ENCODE measurements at places on chromosomes 1 and 21. TPM values are rescaled to one million over a fixed set of nuclear protein-coding genes. Genes with fewer than 3 reads are reported as not detected.

DNA sequence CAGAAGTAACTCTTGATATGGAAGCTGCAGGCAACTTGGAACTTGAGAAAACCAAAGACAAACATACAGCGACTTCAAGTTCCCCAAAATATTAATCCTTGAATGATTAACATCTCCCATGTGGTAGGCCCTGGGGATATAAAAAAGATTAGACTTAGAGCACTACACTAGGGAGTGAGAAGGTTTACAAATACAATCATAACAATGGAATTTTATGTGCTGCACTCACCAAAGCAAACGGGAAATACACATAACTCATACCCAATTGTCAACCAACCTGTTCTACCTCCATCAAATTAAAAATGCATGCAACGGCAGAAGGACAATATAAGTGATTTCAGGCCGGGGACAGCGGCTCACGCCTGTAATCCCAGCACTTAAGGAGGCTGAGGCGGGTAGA lies 3.7 kb downstream of the SMYD3 start:
- DNase-seq, result no peak

GRCh38 chr1:17825273-17826164 lies 70.4 kb downstream of the ACTL8 start:
- DNase-seq, result no peak

GRCh38 chr1:57748719-57749118 lies 324.9 kb upstream of the DAB1 start:
- DNase-seq, result no peak

GRCh38 chr1:159895836-159896545 lies 4.0 kb downstream of the CFAP45 start:
- peak; percentile 41 for DNase-seq

BSND gene
- not detected for polyA plus RNA-seq

- DNase-seq, result no peak
Observed at GRCh38 chr1:101152633-101153032, 84.2 kb upstream of the S1PR1 start.

DNA sequence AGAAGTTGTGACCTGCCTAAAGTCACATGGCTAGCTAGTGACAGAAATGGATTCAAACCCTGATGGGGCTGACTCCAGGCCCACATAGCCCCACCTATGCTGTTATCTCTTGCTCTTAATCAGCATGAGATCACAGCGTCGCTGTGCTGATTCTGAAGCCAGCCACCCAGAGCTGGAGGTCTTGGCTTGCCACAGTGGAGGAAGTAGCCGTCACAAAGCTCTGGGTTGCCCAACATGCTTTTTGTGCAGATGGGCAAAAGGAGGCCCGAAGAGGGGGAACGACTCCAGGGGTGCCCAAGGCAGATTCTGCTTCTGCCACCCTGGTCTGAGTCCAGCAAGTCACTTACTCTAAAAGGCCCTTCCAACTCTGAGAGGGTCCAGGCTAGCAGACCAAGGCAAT lies 14.7 kb upstream of the MFSD2A start:
- no peak for DNase-seq

IKBKE gene
- polyA plus RNA-seq, result 0.27 TPM

DNA sequence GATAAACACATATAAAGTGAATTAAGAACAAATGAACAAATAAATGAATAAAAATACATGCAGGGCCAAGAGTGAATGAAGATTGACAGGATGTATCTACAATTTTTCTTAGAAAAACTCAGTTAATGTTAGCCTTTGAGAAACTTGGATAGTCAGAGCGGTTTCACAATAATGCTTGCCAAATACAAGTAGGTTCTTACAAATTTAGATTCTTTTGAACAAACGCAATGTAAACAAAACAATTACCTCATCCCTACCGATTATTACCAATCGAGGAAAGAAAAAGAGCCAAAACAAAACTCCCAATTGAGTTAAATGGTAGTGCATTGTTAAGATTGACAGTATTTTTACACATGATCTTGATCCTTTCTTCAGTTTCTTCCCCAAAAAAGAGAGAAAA lies 176.9 kb upstream of the DEPDC1 start:
- no peak for DNase-seq

DNA sequence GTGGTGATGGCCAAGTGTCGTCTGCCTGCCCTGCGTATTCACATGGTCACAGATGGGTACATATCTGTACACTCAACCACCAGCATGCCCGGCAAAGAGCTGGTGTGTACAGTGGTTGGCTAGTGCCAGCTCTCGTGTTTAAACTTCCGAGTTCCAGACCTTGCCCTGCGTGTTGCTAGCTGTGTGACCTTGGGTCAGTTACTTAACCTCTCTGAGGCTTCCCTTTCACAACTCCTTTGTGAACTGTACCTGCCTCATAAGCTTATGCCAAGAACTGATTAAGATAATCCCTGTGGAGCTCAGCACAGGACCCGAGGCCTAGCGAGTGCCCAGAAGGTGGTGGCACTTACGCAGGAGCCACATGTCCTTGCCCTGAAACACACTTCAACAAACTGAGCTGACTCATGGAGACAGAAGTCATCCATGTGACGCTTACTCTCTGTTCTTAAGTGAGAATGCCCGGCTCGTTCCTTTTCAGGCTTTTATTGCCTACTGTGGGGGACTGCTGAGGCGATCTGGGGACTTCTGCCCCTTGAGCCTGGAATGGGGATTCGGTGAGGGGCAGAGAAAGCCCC lies 55.4 kb downstream of the ALPL start:
- no peak for DNase-seq

- no peak for DNase-seq
Observed at GRCh38 chr1:108670131-108670773, 9.4 kb upstream of the HENMT1 start.

DMRTA2 gene
- polyA plus RNA-seq, result not detected

DNA sequence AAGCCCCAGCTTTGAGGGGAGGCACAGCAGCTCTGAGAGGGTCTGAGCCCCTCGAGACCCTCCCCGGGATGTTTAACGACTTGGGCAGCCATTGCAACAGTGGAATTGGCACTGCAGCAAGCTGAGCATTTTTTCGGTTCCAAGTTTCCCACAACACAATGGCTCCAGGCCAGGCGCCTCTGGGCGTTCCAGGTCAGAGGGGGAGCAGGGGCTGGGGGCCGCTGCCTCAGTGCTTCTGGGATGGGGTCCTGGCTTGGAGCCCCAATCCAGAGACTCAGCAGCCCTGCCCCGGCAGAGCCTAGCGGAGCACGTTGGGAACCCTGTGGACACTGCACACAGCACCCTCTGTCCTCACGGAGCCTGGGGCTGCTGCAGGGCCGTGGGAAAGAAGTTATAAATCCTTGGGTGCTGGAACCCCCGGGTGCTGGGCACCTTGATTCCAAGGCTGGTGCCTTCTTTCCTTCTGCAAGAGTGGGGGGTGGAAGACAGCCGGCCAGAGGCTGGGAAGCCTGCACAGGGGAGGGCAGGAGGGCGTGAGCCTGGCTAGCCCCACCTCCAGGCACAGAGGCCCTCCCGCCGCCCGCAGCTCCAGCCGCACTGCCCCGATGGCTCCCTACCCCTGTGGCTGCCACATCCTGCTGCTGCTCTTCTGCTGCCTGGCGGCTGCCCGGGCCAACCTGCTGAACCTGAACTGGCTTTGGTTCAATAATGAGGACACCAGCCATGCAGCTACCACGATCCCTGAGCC lies 50.1 kb downstream of the COL18A1 start:
- peak; percentile 72 for DNase-seq

GRCh38 chr1:32172621-32173245 lies 6.7 kb upstream of the TXLNA start:
- DNase-seq, result no peak

- no peak for DNase-seq
Observed at GRCh38 chr1:218031901-218032300, 253.2 kb upstream of the RRP15 start.

DNA sequence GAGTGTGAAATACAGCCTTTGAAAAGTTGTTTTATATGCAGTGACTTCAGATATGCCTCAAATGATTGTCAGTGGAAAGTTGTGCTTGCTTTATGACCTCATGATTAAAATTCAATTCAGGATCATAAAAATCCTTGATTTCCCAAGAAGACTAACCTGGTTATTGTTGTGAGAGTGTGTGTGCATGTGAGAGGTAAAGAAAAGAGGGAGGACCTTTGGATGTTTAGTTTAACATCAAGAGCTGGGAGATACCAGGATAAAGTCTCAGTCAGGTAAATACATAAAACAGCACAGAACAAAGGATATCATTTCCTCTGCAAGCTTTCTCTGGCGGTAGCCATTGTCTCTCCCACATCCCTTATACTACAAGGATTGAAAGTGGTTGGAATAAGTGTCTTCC lies 14.4 kb downstream of the BTBD8 start:
- no peak for DNase-seq

GRCh38 chr1:81498471-81499462 lies 302.0 kb upstream of the ADGRL2 start:
- no peak for DNase-seq

RXFP4 gene
- not detected for polyA plus RNA-seq

LDLRAD1 gene
- not detected for polyA plus RNA-seq

- DNase-seq, result no peak
Observed at GRCh38 chr1:235910357-235911299, 43.9 kb upstream of the LYST start.

DNA sequence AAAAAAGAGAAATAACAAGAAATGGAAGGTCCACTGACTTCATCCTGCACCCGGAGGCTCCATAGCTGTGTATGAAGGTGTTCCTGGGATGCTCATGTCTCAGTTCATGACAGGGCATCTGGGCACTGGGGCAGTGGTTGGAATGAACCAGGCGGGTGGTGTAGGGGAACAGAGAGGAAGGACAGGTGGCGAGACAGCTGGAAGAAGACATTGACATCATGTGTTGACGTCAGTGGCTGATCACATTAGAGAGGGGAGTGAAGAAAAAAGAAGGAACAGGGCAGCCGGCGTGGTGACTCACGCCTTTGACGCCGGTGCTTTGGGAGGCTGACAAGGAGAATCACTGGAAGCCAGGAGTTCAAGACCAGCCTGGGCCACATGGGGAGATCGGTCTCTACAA lies 50.1 kb downstream of the HUNK start:
- no peak for DNase-seq

GRCh38 chr1:53595906-53596305 lies 136.7 kb downstream of the DMRTB1 start:
- DNase-seq, result no peak

- DNase-seq, result no peak
Observed at GRCh38 chr1:23590058-23590783, 30.9 kb upstream of the ID3 start.

GRCh38 chr21:39696196-39696595 lies 48.8 kb upstream of the IGSF5 start:
- no peak for DNase-seq

VSIG8 gene
- 0.27 TPM for polyA plus RNA-seq

DNA sequence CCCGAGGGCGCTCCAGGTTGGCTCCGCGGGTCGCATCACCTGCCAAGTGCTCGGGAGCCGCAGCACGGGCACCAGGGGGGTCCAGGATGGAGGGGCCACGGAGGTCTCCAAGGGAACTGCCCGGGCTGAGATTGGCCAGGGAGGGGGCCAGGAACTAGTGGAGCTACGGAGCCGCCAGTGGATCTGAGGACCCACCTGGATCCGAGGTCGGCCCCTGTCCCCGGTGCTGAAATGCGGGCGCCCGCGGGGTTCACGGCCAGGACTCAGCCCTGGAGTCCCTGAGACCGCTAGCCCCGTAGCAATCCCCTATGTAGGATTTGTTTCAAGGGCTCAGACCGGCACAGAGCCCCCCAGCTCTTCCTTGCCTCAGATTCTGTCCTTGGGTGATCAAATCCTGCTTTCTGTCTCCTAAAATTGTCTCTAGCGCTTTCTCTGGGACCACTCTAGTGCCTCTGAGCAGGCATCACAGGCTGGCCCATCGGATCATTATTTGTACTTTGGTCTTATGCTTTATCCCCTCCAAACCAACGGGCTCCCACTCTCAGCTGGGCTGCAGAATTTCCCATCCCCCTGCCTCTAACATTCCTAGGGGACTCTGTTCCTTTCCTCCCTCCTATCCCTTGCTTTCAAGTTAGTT lies 27.3 kb downstream of the KIAA2013 start:
- DNase-seq, result no peak

DNA sequence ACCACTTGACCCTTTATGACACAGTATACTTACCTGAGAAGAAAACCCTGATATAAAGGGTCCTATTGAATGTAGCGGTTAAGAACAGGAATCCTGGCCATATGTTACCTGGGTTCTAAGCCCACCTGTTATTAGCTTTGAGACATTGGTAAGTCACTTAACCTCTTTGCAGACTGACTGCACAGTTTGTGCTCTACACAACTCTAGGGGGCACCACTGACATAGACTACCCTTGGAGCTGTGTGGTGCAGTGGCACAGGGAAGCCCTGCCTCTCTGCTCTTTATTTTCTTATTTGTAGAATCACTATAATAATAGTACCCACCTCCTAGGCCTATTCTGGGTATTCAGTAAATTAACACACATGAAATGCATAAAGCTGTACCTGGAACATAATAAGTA lies 165.6 kb downstream of the C1orf94 start:
- DNase-seq, result no peak

- DNase-seq, result peak; percentile 39
Observed at GRCh38 chr1:10975567-10976326, 36.7 kb upstream of the TARDBP start.

TMEM240 gene
- 12.4 TPM for polyA plus RNA-seq

- DNase-seq, result no peak
Observed at GRCh38 chr1:209038316-209038715, 545.2 kb upstream of the CAMK1G start.

DNA sequence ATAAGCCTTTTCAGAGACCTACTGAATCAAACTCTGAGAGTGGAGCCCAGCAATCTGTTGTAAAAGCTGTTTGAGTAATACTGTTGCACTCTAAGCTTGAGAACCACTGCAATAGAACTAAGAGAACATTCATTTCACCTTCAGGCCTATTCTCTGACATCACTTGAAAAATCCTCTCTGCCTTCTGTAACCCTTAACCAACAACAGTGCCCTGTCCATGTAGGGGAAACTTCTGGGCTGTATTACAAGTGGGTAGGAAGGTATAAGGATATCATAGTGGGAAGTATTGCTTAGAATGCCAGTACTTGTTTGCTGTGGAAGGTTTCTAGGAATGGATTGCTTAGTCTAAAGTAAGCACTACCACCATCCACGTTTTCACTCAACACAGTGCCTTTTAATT lies 42.9 kb downstream of the SH3GLB1 start:
- DNase-seq, result no peak

DNA sequence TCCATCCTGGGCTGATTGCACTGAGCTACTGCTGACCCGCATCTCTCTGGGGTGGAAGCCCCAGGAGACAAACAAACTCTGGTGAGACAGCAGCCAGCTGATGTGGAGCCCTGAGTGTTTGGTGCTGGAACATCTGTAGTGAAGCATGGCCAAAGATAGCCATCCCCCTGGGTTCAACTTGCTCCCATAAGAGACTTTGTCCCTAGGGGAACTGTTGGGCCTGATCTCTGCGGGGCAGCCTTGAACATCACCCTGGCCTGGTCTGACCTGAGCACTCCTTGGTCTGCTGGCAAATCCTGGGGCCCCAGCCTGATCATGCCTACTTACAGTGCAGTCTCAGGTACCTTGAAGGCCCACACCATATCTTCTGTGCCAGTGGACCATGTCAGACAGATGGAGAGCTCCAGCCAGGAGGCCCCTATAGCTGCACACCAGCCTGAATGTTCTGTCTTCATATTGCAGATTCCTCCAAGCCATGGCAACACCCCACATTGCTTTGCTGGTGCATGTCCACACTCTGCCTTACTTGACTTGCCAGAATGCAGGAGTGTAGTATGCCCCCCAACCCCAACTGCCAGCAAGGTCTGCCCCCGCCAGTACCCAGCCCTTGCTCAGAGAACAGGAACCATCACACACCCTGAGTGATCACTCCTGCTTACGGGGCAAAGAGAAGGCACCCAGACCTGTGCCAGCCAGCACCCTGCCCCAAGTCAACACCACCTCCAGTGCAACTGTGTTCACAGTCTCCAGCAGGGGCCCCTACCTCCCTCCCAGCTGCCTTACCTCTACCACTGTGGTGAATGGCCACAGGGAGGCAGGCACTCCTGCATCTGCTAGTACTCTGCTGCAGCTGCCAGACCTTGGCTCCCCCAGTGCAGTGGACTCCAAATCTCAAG lies 690.5 kb upstream of the NR5A2 start:
- no peak for DNase-seq

All from heart left ventricle (tissue), 16 donors.